A549 (cell line): ENCODE measurements at places on chromosomes 16 and 17.
A peak's percentile ranks its signal among the peaks of the same experiment; 100 is the strongest.

DNA sequence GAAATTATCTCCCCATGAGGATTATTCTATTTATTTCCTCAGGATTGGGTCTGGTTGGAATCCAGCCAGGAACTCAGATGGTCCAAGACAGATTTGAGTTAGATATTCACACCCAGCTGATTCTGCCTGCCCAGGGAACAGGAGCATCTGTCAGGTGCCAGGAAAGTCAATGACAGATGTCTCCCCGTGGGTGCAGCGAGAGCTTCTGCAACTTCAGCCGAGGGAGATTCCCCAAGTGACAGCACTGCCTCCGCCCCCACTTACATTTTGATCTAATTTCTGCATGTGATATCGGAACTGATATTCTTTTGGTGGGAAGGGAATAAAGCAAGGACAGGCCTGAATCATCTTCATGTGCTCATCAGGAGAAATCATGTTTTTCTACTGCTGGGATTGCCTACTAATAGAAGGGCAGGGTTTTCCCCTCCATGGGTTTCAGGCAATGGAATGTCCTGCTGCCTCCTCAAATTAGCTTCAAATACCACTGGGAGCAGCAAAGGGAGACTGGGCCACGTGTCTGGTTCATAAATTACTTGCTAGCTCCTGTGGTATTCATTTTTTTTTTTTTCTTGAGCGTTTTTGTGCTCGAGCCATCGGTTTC lies 15.7 kb upstream of the DHX8 start:
- DNase-seq: no peak

DNA sequence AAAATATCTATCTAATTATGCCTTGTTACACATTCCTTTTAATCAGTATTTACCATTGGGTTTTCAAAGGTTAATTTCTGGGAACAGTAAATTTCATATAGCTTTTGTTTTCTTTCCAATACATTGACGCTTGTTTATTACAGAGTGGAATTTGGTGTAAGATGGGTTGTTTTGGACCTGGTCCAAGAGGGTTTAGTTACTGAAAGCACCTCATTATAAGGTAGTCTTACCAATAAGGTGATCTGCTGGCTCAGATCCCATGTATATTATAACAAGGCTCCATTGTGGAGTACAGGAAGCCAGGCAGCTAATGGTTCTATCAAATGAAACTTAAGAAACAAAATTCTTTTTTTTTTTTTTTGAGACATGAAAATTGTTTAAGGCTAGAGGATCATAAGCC lies 87.3 kb upstream of the NACA2 start:
- DNase-seq: no peak

DNA sequence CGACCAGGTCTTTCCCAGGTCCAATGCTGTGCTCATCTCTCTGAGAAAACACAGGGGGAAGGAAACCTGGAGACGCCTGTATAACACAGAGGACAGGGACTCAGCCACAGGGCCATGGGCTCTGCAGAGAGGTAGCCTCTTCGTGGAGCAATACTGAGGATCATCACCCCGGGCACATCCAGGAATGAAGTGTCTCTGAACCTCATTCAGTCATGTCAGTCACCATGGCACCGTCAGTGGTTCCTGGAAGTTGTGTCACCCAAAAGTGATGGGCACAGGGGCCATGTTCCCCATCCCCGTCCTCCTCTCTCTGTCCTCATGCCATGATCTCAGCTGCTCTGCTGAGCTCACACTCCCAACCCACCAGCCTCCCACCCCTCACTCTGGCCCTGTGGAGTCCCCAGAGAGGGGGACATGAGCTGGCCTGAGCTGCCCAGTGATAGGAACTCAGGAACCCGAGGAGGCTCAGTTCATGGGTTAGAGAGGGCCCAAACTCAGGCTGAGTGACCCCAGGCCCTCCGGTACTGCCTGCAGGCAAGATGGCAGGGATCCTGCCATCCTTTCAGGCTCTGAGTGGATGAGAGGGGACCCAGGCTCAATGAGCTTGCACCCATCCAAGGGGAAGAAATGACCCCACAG lies 53.4 kb downstream of the PITPNM3 start:
- DNase-seq: no peak

DNA sequence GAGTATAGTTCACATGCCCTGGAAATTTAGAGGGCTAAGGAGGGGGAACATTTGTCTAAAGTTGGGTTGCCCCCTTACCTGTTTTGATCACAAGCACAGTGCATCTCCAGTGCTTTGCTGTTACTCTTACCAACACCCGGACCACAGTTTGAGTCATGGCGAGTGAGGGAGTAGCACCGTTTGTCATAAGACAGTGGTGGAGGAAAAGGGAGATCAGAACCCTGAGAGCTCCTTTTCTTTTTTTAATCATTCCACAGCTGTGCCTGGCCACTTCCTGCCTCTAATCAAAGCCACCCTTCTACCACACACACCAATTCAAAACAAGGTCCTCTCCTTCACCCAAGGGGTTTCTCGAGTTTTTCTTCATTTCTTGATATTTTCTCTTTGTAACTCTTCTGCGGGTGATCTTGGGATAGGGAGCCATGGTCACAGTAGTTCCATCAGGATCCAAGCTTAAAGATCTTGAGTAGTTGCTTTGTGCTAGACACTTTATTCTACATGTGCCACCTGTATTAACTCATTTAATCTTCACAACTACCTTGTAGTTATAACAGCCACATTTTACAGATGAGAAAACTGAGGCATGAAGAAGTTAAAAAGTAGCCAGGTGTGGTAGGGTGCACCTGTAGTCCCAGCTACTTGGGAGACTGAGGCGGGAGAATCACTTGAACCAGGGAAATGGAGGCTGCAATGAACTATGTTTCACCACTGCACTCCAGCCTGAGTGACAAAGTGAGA lies 5.0 kb upstream of the MYL4 start:
- DNase-seq: no peak

GRCh38 chr16:29808219-29808900 lies 2.0 kb downstream of the MAZ start:
- DNase-seq: no peak

DNA sequence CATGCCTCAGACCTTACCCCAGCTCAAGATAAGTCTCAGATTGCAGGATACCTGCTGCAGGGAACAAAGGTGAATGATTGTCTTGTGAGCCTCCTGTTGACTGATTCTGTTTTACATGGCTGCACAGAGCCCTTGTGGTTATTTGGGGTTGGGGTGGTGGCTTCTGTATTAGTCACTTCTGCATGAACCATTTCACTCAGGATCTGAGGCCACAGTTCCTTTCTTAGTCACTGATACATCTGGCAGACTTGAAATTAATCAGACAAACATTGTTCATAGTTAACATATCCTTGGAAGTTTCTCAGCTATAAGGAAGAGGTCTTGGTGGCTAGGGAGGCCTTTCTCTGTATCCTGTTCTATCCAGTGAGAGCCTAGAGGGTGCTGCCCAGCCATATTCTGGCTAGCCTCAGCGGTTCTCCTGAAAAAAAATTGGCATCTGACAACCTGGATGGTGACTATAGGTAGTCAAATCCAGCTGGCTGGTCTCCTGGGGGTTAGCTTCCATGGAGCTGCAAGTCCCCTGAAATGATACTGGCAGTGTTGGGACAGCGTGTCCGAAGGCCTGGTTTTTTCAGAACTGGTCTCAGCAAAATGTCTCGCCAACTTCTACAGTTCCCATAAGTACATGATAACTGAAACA lies 8.4 kb upstream of the PLK1 start:
- DNase-seq: no peak

DNA sequence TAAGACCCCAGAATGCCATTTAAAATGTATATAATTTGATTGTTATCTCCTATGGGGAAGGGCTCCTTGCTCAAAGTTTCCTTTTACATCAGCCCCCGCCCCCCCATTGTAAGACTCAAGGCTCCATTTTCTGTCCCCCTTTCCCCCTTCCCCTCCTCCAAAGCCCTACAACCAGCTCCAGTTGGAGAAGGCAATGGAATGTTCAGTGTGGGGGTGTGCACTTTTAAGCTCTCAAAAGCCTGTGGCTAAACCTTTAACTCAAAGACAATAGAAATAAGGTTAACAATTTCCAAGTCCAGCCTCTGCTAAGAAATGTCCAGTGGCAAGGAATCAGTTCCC lies 114.7 kb downstream of the NOG start:
- DNase-seq: no peak

- peak; percentile 47 for DNase-seq
Observed at GRCh38 chr16:66858740-66859396, 14.7 kb downstream of the CA7 start.

GRCh38 chr17:77830816-77831473 lies 127.6 kb upstream of the TNRC6C start:
- DNase-seq: no peak

- peak; percentile 10 for DNase-seq
Observed at GRCh38 chr17:4642286-4642685, 808 bp upstream of the ALOX15 start.

DNA sequence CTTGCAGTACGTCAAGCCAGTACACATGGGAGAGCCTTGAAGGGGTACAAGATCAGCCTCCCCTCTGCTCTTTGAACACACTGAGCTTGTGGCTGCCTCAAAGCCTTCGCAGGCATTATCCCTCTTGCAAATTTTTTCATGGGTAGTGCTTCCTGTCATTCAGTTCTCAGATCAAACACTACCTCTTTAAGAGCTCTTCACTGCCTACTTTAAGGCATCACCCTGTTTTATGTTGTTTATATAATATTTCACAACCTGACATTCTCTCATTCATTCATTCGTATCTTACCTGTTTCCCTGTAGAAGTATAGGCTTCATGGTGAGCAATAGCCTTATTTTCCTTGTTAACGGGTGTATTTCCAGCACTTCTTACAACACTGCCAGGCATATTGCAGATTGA lies 269.1 kb downstream of the CDH13 start:
- no peak for DNase-seq

- no peak for DNase-seq
Observed at GRCh38 chr17:72274614-72275013, 153.8 kb downstream of the SOX9 start.

DNA sequence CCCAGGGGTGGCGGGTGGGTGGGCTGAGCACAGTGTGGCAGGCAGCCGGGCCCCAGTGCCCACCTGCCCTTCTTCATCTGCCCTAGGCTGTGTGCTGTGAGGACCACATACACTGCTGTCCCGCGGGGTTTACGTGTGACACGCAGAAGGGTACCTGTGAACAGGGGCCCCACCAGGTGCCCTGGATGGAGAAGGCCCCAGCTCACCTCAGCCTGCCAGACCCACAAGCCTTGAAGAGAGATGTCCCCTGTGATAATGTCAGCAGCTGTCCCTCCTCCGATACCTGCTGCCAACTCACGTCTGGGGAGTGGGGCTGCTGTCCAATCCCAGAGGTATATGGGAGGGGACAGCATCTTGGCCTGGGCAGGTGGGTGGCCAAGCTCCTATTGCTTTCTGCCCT lies 6.4 kb downstream of the GRN start:
- DNase-seq: no peak

GRCh38 chr16:65071433-65072311 lies 50.2 kb downstream of the CDH11 start:
- DNase-seq: no peak

- DNase-seq: no peak
Observed at GRCh38 chr17:76529224-76530094, 8.1 kb downstream of the CYGB start.

GRCh38 chr17:79036596-79036995 lies 12.6 kb downstream of the C1QTNF1 start:
- DNase-seq: peak; percentile 75

- DNase-seq: no peak
Observed at GRCh38 chr16:49274591-49274990, 7.0 kb downstream of the CBLN1 start.

DNA sequence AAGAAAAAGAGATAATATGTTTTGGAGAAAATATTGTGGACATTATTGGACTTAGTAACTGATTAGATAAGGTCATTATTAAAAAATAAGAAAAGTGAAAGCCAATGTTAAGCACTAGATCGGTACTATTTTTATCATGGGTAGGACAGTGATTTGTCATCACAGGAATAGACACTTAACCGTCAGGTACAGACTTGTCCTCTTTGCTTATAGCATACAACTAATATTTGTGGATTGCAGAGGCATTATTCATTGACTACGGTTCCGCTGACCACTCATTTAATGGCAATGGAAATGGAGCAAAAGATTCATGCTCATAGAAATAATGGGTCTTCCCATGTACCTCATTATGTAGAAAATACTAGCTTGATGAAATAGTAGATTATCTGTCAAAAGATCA lies 596.3 kb upstream of the CA10 start:
- DNase-seq: no peak

DNA sequence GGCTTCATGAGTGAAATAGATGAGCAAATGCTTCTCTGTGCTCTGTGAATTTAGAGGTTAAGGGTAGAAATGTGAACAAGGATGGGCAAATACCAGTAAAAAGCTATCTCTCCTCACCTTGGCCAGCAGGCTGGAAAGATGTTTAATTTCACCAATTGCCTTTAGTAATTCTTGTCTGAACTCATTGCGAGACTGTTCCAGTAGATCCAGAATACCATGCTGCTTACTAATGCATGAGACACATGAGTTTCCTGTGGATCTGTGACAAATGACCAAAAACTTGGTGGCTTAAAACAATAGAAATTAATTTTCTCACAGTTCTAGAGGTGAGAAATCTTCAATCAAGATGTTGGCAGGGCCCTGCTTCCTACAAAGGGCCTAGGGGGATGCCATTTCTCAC lies 9.3 kb upstream of the ZNF624 start:
- no peak for DNase-seq

- DNase-seq: no peak
Observed at GRCh38 chr16:50146479-50147435, 6.3 kb upstream of the TENT4B start.

GRCh38 chr16:19757026-19757425 lies 39.0 kb downstream of the IQCK start:
- no peak for DNase-seq

DNA sequence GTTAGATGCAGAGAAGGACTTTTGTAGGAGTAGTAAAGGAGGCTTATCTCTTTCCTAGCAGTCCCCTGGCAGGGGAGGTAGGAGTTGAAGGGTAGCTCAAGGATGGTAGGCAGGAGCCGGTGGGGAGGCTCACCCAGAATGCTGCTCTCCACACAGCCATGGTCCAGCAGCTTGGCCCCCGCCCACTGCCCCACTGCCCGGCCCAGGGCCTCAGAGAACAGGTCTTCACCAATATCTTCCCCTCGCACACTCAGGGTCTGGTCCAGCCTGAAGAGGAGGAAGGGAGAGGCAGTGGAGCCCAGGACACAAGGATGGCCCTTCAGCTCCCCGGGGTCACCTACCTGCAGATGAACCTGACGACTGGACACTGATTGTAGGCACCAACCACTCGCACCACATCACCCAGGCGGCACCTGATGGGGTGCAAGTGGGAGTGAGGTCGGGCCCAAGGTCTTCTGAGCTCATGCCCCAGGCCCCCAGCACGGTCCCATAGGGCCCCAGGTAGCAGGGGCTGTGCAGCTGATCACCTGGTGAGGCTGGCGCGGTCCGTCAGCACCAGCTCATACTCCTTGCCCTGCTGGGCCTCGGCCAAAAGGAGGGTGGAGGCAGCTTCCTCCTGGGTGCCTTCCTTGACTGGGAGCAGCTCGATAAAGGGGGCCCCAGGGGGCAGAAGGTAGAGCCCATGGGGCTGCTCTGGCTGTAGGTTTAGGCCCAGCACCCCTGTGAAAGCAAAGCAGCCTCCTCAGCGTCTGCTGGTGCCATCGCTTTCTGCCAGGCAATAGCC lies 3.6 kb downstream of the GHDC start:
- DNase-seq: no peak

- DNase-seq: no peak
Observed at GRCh38 chr17:78803186-78803845, 21.2 kb upstream of the CYTH1 start.
